CD4-positive, alpha-beta T cell treated with Interleukin-10 for 1 hour (primary cell): ENCODE measurements at places on chromosomes 3 and 15.

DNA sequence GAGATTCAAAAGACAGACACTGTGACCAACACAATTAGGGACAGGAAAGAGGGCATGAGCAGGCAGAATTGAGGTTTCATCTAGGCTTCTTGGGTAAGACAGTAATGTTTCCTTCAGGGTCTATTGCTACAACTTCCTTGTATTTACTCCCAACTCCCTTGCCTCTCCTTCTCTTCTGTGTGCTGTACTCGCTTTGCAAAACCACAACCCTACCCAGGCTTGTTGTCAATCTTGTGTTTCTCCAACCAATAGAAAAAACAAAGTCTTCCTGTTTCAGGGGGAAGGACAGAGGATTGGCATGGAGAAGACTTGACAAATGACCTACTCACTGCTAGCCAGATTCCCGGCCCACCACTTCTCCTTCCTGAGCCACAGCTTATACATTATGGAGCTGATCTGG lies 36.3 kb upstream of the MASP1 start:
- no peak for DNase-seq

DNA sequence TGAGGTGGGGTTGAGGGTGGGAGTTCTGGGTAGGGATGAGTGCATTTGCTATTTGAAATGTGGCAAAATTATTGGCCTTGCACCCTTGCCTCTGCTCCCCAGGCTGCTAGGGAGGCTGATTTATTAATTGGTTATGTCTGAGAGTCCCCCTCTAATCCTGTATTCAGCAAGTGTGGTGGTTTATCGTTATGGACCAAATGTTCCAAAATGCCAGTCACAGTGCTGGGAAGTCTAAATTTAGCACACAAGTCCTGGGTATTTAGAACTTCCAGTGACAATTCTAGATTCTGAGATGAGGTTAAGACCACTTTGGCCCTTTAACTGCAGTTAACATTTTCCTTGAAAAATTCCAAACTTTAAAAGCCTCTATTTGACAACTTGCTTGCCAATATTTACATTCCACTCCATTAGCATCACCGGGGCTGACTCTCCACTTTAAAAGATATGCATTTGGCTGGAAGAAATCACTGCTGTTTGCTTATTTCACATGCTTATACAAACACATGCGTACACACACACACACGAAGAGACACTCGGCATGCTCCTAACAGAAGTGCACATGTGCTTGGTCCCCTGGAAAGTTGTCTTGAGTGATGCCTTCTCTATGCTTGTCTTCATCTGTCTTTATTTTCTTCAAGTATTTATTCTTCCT lies 247.7 kb downstream of the IL20RB start:
- DNase-seq = no peak

GRCh38 chr15:45521596-45522327 lies 793 bp downstream of the SLC30A4 start:
- peak; percentile 21 for DNase-seq

DNA sequence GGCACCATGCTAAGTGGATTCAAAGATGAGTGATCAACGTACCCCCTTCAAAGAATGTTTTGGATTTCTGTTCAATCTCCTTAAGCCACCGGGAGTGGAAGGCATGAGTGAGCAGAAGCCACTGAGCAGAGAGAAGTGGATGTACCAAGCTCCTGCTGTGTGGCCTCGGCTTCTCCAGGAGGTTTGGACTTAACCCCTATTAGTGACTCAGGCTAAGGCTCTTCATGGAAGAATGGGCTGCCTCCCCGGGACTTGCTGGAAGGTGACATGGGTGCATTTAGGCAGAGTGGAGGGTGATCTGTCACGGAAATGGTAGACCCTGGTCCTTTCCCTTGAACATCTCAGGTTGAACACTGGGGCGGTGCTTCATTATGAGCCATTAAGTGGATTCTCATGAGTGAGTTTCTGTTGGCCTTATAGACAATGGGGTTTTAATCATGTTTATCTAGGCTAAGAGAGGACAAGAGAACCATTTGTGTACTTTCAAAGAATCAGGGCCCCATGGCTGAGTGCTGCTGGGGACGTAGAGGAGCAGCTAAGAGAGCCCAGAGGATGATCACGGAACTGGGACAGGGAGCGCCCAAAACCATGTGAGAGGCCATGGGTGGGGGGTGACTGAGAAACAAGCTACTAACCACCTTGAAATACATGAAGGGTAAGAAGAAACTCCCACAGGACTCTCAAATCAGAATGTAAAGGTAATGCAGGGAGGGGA lies 62.2 kb downstream of the HES1 start:
- no peak for DNase-seq

GRCh38 chr3:53354945-53355498 lies 7.7 kb upstream of the DCP1A start:
- DNase-seq = no peak
